ENCODE measurements at places on chromosomes 5 and 9.

- DNase-seq, result no peak
Observed at GRCh38 chr5:41762426-41762825, 107.8 kb downstream of the OXCT1 start.

DNA sequence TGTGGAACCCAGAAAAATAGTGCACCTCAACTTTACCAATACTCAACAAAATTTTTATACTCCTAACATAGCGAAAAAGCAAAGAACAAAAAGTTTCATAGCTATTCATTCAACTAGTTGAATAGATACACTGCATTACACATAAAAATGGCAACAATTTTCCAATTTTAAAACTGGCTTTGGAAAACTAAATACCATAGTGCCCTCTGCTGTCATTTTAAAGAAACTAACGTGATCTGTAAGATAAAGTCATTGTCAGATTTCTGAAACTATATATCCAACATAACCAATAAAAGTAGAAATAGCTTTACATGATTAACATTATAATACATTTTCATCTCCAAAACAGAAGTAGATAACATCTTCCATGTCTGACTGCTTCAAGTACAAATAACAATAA lies 31.6 kb downstream of the DTWD2 start:
- no peak for DNase-seq

DNA sequence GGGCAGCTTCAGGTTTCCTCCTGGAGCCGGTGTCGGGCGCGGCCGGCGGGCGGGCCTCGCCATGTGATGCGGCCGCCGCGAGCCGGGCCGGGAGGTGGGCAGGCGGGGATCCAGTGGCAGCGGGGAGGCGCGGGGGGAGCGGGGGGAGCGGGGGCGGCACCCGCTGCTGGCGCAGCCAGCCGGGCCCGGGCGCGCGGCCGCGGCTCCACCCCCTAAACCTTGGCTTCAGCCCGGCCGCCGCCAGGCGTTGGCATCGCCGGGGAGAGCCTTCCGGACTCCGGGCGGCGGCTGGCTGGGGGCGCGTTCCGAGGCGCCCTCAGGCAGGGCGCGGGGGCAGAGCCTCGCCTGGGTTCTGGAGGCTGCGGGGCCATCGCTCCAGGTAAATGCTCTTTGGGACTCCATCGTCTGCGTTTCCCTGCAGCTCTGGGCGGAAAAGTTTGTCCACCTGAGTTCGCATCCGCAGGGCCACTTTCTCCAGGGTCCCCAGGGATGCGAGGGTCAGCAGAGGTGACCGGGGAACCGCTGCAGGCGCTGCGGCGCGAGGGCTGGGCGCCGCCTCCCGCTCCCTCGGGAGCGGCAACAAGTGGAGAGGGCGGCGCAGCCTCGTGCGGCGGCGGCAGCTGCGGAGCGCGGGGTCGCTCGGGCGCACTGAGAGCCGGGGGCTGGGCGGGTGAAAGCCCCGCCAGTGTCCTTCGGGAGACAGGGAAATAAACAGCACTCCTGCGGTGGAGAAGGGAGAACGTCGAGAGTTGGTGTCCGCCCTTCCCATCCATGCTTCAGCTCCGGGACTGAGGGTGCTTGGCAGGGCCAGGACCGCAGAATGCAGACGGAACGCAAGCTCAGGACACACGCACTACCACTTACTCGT lies at the start of gene ARHGEF28:
Gene ARHGEF28 (plus strand): TSS at position 253 of the 868 bp plus-strand sequence. CDS start 58,656 bp downstream, outside the sequence.
- no peak for DNase-seq

GRCh38 chr5:175816348-175816747 lies 55.0 kb upstream of the CPLX2 start:
- DNase-seq, result no peak

- DNase-seq, result no peak
Observed at GRCh38 chr5:64942460-64942859, 173.7 kb downstream of the CWC27 start.

GRCh38 chr9:16134351-16134750 lies 581.5 kb downstream of the CCDC171 start:
- no peak for DNase-seq

GRCh38 chr9:88053856-88054501 lies 79.6 kb upstream of the CDK20 start:
- DNase-seq, result no peak

DNA sequence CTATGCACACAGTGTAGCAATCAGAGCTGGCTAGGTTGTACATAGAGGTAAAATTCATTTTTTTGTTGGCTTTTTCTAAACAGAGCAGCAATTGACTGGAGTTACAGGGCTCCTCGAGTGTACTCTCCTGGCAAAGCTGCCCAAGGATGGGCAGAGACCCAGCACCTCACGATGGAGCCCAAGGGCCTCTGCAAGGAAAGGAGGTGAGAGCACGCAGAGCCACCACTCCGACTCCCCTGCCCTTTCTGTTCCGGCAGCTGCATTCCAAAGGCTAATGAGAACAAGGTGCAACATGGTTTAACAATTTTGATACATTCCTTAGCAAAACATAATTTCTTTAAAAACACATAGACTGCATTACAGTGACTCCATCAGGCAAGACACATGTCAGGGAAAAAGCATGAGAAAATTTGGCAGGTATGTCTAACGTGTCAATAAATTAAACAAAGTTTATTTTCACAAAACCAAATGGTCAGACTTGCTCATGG lies 47.5 kb downstream of the SAXO1 start:
- DNase-seq, result no peak

DNA sequence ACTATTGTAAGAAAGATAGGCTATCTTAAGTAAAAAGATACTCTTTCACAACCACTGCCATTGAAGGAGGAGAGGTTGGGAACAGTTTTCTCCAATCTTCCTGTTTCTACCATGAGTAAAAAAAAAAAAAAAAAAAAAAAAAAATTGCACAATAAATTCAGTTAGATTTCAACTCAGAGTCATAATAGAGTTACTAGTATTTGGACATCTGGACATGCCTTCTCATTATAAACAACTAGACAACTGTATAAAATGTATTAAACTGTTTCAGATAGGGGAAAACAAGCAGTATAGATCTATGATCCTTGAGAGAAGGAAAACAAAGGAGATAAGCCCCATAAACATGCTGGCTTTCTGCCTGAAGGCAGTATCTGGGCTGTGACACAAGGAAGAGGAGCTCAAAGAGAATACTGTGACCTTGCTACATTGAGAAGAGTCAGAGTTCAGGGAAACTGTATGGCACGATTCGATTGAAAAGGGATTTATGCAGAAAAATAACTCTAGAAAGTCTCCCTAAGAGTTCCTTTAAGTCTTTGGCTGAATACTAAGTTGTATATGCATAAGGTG lies 249.2 kb upstream of the POU5F2 start:
- no peak for DNase-seq

All from effector memory CD4-positive, alpha-beta T cell (primary cell).